Central memory CD4-positive, alpha-beta T cell (primary cell): ENCODE measurements at places on chromosomes 2 and 18.

DNA sequence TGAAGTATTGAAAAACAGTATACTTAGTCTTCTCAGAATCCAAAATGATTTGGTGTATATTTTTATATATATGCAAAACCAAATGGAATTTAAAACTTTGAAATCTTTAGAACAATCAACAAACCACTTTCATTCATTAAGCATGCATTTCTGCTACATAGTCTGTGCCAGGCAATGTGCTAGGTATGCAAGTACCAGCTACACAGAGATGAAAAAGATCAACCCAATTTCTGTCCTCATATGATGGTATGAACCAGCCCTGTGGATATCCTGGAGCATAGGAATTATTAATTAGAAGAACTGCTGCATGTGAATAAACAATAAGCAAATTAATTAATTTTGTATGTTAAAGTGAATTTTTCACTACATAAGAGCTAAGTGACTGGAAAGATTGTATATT lies 51.2 kb upstream of the RTN4 start:
- no peak for DNase-seq

DNA sequence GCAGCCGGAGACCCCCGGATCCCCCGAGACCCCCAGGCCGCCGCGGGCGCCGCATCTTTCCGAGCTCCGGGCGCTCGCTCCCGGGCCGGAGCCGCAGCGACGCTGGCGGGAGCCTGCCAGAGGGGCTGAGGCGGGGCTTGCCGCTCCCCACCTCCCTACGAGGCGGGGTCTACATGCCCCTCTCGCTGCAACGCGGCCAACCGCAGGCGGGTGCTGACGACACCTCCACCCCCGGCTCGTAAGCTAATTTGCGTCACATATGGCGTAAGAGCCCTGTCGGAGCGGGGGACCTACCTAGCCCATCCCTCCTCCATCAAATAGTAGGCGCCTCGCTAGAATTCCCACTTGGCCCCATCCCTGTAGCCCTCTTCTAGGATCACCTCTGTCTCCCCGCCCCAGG lies at the start of gene PTPRN:
Gene PTPRN, minus strand, starts transcription at position 124 of the 400 bp plus-strand sequence. Its CDS starts 69 bp downstream, at position 55.
- no peak for DNase-seq

- DNase-seq: no peak
Observed at GRCh38 chr2:85748985-85749875, 4.6 kb upstream of the ATOH8 start.

DNA sequence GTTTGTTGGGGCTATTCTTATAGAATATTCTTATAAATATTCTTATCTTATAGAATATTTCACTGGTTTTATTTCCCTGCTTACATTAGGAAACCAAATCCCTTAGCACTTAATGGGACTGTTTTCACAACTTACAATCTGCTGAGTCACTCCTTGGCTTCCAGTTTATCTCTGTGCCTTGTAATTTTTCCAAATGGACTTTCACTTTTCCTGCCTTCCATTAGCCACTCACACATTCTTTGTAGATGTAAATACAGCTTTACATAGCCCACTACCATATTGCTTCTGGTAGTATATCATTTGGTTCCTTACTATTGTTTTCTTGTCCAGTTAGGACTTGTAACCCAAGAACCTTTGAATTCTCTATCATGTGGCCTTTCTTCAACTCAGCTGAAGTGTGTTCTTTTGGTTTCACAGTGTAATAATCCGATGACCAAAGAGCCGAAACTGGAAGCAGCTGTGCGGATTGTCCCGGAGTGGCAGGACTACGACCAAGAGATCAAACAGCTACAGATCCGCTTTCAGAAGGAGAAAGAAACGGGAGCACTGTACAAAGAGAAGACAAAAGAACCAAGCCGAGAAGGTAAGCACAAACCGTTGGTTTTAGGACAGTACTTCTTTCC lies 96.1 kb downstream of the UGGT1 start:
- no peak for DNase-seq

DNA sequence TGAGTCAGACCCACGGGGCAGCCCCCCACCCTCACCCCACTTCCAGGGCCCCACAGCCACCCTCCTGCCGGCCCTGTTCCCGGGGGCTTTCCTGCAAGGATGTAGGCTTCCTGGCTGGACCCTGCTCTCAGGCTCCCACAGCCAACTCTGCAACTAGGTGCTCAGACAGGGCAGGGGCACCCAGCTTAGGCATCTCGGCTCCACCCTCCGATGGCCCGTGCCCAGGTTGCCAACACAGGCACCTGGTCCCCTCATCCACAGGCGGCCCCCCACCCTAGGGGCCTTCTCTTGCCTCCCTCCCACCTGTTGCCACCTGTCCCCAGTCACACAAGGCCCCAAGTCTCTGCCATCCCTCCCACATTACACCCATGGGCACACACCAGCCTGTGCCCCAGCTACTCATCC lies 34.6 kb downstream of the HS6ST1 start:
- DNase-seq: no peak

GRCh38 chr2:140359056-140359771 lies 1579.0 kb upstream of the NXPH2 start:
- no peak for DNase-seq

DNA sequence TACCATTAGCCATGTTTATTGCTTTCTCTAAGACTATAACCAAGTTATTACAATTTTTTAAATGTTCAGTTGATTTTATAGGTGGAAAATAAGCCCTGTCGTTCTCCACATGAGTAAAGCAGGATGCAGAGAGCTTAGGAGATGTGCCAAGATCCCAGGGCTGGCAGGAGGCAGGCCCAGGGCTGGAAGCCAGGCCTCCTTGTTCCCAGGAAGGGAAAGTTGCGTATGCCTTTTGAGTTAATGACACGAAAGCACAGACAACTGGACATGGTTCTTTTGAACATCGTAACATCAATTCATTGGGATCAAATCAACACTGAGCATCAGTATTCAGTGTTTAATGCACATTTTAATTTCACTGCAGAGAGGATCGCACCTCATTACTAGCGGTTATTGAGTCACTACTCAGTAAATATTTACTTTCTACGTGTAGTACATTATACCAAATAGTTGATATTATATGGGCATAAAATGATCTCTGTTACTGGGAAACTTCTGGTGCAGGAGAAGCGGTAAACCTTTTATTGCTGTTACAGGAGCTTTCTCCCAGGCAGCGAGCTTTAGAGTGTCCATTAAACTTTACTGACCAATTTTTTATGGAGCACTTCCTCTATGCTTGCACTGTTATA lies 60.0 kb downstream of the RNF144A start:
- DNase-seq: no peak

- no peak for DNase-seq
Observed at GRCh38 chr2:119249855-119250717, 26.5 kb downstream of the STEAP3 start.

GRCh38 chr2:215530191-215530968 lies 94.5 kb upstream of the FN1 start:
- DNase-seq: no peak

GRCh38 chr2:241665731-241666440 lies 20.7 kb downstream of the DTYMK start:
- DNase-seq: no peak

GRCh38 chr2:237361194-237362004 lies 52.6 kb downstream of the COL6A3 start:
- DNase-seq: no peak

DNA sequence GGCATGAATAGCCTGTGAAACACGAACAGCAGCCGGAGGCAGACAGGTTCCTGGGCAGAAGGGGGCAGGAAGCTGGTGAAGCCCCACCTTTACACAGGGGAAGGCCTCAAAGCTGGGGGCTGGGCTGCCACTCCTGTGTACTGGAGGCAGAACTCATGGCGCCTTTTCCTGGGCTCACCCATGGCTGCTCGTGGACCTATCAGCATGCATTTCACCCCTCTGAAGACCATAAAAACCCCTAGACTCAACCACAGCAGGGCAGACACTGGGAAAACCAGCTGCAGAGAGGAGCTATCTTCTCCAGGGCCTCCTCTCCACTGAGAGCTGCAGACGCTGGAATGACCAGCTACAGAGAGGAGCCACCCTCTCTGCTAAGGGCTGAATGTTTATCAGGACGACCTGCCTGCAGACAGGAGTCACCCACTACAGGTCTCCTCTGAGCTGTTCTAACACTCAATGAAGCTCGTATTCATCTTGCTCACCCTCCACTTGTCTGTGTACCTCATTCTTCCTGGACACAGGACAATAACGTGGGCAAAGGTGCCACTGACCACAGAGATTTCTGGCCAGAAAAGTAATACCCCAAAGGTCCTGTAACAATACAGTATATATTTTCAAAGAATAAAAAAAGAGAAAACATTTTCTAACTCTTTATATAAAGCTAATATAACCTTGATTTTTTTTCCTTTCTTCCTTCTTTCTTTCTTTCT lies 18.9 kb upstream of the CCDC88A start:
- no peak for DNase-seq

- DNase-seq: no peak
Observed at GRCh38 chr2:130190237-130190636, 8.0 kb downstream of the TUBA3E start.

- DNase-seq: no peak
Observed at GRCh38 chr2:46331109-46331766, 34.0 kb downstream of the EPAS1 start.

DNA sequence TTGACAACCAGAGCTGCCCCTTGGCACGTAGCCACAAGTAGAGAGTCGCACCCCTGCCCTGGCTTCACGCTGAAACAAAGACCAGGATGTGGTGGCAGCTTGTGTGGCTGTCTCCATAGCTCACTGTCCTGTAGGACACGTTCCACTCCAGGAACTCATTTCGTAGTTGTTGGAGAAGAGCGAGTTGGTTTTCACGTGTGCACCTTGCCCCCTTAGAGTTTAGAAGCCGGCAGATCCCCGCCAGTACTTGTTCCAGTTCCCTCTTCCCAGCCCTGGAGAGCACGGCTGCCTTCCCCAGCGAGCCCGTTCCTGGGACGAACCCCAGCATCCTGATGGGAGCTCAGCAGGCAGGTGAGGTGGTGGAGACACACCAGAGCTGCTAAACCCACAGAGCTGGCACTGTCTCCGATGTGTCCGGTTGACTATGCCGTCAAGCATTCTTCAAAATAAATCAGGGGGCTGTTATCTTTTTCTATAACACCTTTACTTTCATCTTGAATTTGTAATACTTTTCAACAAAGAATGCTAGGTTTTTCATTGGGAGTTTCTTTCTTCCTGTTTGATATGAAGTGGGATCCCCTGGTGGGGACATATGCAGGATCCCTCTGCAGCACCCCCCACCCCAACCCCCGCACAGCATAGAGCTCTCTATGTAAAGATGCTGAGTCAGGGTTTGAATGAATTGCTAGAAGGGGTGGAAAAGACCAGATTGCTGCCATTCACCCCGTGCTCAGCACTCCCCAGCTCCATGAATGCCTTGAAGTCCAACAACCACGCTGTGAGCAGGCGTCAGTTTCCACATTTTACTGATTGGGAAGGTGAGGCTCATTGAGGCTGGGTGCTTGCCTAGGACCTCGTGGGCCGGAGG lies 44.5 kb downstream of the GREB1 start:
- no peak for DNase-seq
